Smooth muscle cell of the pulmonary artery (primary cell): ENCODE measurements at places on chromosomes 5 and 9. TPM values are rescaled to one million over a fixed set of nuclear protein-coding genes. Genes with fewer than 3 reads are reported as not detected.

The CEL gene
- 0.20 and 0.99 TPM in 2 replicates for total RNA-seq

The WDR31 gene
- 3.9 and 5.0 TPM in 2 replicates for total RNA-seq

The CAMK4 gene
- total RNA-seq = 1.5 and 1.8 TPM in 2 replicates

The PTGDS gene
- 11.1 and 66.1 TPM in 2 replicates for total RNA-seq

The IFNA13 gene
- total RNA-seq = not detected in 2 replicates

The GABRP gene
- total RNA-seq = not detected in 2 replicates

The STX17 gene
- total RNA-seq = 17.6 and 25.0 TPM in 2 replicates

The IL31RA gene
- 0.13 and 0.76 TPM in 2 replicates for total RNA-seq

The NUTM2G gene
- total RNA-seq = not detected in 2 replicates

The SMIM33 gene
- not detected in 2 replicates for total RNA-seq

The TAF11L5 gene
- total RNA-seq = not detected in 2 replicates

The C5orf52 gene
- not detected in 2 replicates for total RNA-seq

The TMOD1 gene
- 0.69 and 1.1 TPM in 2 replicates for total RNA-seq

The OR1J2 gene
- total RNA-seq = 0.50 TPM in 1 of 2 replicates, not detected in the other

The CHSY3 gene
- total RNA-seq = 22.8 and 41.9 TPM in 2 replicates

The TAF11L10 gene
- total RNA-seq = not detected in 2 replicates

The GCNT4 gene
- total RNA-seq = 1.8 and 5.0 TPM in 2 replicates

The GABRA6 gene
- total RNA-seq = not detected in 2 replicates

The FAM221B gene
- total RNA-seq = not detected in 2 replicates

The ECPAS gene
- 129 and 149 TPM in 2 replicates for total RNA-seq

The ANKRD55 gene
- not detected in 2 replicates for total RNA-seq

The NTNG2 gene
- total RNA-seq = 3.4 and 3.8 TPM in 2 replicates

The SH3GL2 gene
- total RNA-seq = 0.07 TPM in 1 of 2 replicates, not detected in the other

The SLC34A1 gene
- total RNA-seq = not detected in 2 replicates

The PCA3 gene
- 0.07 and 0.13 TPM in 2 replicates for total RNA-seq

The PCDHGC3 gene
- total RNA-seq = 77.2 and 94.3 TPM in 2 replicates

The TPPP gene
- total RNA-seq = 0.33 and 0.43 TPM in 2 replicates

The ABCA2 gene
- 81.1 and 129 TPM in 2 replicates for total RNA-seq

The ABLIM3 gene
- total RNA-seq = 37.7 and 38.4 TPM in 2 replicates

The LAMC3 gene
- total RNA-seq = 0.30 and 0.33 TPM in 2 replicates

The NREP gene
- total RNA-seq = 92.4 and 187 TPM in 2 replicates

The TIMD4 gene
- not detected in 2 replicates for total RNA-seq

The AMBP gene
- not detected in 2 replicates for total RNA-seq

The HTR4 gene
- total RNA-seq = 0.07 and 3.3 TPM in 2 replicates

The STING1 gene
- total RNA-seq = 58.8 and 76.5 TPM in 2 replicates

The MRPL22 gene
- 12.8 and 14.1 TPM in 2 replicates for total RNA-seq

The SCGB3A2 gene
- not detected in 2 replicates for total RNA-seq

The GLRA1 gene
- not detected in 2 replicates for total RNA-seq

The DOLK gene
- 24.9 and 30.9 TPM in 2 replicates for total RNA-seq

The AIF1L gene
- 0.46 and 1.2 TPM in 2 replicates for total RNA-seq

The HAND1 gene
- not detected in 2 replicates for total RNA-seq

The C7 gene
- 1.5 and 36.9 TPM in 2 replicates for total RNA-seq

The PARP8 gene
- 21.5 and 31.8 TPM in 2 replicates for total RNA-seq

The SH3TC2 gene
- 2.4 and 3.1 TPM in 2 replicates for total RNA-seq

The CCL28 gene
- 13.4 and 20.9 TPM in 2 replicates for total RNA-seq

The TICAM2 gene
- 4.3 and 4.8 TPM in 2 replicates for total RNA-seq

The FGF10 gene
- 0.10 and 2.2 TPM in 2 replicates for total RNA-seq

The ZNF483 gene
- 1.1 and 1.6 TPM in 2 replicates for total RNA-seq

The SPINK9 gene
- total RNA-seq = not detected in 2 replicates

The FOXD1 gene
- total RNA-seq = 6.8 and 12.7 TPM in 2 replicates

The CDH6 gene
- 91.5 and 216 TPM in 2 replicates for total RNA-seq

The IFNK gene
- not detected in 2 replicates for total RNA-seq

The CD72 gene
- total RNA-seq = 0.46 and 0.78 TPM in 2 replicates

The PCDHGB5 gene
- total RNA-seq = 34.3 and 47.0 TPM in 2 replicates

The INSL4 gene
- total RNA-seq = not detected in 2 replicates
